ENCODE measurements at places on chromosomes 12 and 14.

- DNase-seq = no peak
Measured at GRCh38 chr12:70365398-70365647, 767 bp upstream of the KCNMB4 start.

GRCh38 chr14:47150267-47150666 lies 498.7 kb upstream of the RPL10L start:
- DNase-seq = no peak

GRCh38 chr12:71772735-71773134 lies 18.1 kb downstream of the RAB21 start:
- no peak for DNase-seq

GRCh38 chr12:83536496-83536895 lies 849.8 kb downstream of the TMTC2 start:
- no peak for DNase-seq

- DNase-seq = peak; percentile 34
Measured at GRCh38 chr12:93591137-93591868, 18.8 kb downstream of the SOCS2 start.

DNA sequence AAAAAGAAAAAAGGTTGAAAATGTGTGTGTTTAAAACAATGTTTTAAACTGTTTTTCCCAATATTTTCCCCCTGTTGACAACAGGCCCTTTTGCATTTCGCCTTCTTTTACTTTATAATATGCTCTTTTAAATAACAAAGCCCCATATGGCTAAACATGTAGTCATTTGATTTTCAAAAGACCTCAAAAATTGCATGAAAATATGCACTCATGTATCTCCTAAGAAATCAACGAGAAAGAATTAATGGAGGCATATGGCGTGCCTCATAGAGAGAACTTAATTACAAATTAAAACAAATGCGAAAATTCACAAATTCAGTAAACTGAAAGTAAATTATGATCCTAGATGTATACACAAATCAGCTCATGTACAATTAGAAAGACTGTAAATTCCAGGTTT lies 202.6 kb upstream of the FOXN3 start:
- DNase-seq = no peak

GRCh38 chr12:71646512-71646911 lies 17.1 kb downstream of the ZFC3H1 start:
- DNase-seq = no peak

All from activated CD4-positive, alpha-beta T cell treated with anti-CD3 and anti-CD28 coated beads, Interleukin-2, Interleukin-6, amounts not matched to agents 100 ng/mL and 50 ng/mL, durations not matched to agents 16 hours and 8 hours (primary cell).